ENCODE measurements at places on chromosomes 5 and 9. TPM values are rescaled to one million over a fixed set of nuclear protein-coding genes. Genes with fewer than 3 reads are reported as not detected.

Gene LCN15
- total RNA-seq, result not detected

Gene PAEP
- 0.27 TPM for total RNA-seq

Gene STKLD1
- total RNA-seq, result 1.4 TPM

Gene PPIP5K2
- total RNA-seq, result 23.5 TPM

Gene SH3TC2
- total RNA-seq, result 0.87 TPM

Gene RAD50
- total RNA-seq, result 27.6 TPM

Gene STPG3
- not detected for total RNA-seq

Gene PRR7
- 35.4 TPM for total RNA-seq

Gene MUSK
- total RNA-seq, result not detected

Gene ANKRD31
- 0.12 TPM for total RNA-seq

Gene CDX1
- total RNA-seq, result not detected

Gene KCNV2
- total RNA-seq, result not detected

Gene SUB1
- 258 TPM for total RNA-seq

Gene CDO1
- total RNA-seq, result 0.09 TPM

Gene IL4
- not detected for total RNA-seq

Gene SPINK13
- total RNA-seq, result not detected

Gene DDX41
- 119 TPM for total RNA-seq

Gene N4BP3
- 1.2 TPM for total RNA-seq

Gene SLC6A7
- total RNA-seq, result not detected
